ENCODE measurements at places on chromosomes 12 and 14.
A peak's percentile ranks its signal among the peaks of the same experiment; 100 is the strongest.

DNA sequence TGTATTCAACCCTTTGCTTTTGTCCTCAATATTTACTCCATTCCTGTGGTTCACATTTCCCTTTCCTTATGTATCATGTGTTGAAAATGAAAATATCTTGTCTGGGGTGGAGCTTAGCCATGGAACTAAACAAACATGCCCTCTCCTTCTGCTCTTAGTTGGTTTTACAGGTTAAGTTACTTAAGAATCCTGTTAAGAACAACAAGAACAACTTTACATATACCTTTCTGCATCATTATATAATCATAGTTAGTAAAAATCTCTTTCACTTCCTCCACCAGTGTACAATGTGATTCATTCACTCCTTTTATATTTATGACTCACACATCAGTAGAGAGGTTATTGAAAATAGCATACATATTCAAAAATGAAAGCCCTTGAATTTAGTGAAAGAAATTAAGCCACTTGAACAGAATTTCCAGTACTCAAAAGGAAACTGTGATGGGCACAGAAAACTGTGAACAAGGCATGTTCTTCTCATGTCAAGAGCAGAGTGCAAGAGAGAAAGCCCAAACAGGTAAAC is 307.7 kb downstream of the CCDC91 start:
- DNase-seq = peak; percentile 50

DNA sequence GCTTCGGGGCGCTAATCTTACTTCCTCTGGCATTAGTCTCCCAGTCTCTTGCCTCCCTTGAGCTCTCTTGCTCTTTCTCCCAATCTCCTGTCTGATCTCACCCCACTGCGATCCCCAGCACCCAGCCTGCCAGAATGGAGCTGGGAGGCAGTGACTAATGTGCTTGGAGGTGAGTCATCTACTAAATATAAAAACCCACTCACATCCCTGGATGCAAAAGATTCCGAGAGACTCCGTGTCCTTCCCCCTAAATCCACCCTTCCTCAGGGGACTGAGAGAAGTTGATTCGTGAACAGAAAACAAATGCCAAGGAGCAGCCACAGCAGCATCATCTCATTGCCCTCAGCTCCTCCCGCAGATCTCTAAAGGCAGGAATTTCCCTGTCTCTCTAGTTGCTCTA is 45.7 kb upstream of the KCNA5 start:
- no peak for DNase-seq

- DNase-seq = no peak
Measured at GRCh38 chr12:120961604-120962531, 16.5 kb upstream of the HNF1A start.

DNA sequence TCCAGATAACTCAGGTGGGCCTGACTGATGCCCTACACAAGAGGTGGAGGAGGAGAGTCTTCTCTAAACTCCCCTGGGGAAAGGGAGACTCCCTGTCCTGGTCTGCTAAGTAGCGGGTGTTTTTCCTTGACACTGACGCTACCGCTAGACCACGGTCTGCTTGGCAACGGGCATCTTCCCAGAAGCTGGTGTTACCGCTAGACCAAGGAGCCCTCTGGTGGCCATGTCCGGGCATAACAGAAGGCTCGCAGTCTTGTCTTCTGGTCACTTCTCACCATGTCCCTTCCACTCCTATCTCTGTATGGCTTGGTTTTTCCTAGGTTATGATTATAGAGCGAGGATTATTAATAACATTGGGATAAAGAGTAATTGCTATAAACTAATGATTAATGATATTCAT is 965.5 kb downstream of the TMEM121 start:
- DNase-seq = peak; percentile 76

- no peak for DNase-seq
Measured at GRCh38 chr12:123122626-123123025, 28.3 kb downstream of the PITPNM2 start.
